ENCODE measurements at places on chromosomes 5 and 9.

DNA sequence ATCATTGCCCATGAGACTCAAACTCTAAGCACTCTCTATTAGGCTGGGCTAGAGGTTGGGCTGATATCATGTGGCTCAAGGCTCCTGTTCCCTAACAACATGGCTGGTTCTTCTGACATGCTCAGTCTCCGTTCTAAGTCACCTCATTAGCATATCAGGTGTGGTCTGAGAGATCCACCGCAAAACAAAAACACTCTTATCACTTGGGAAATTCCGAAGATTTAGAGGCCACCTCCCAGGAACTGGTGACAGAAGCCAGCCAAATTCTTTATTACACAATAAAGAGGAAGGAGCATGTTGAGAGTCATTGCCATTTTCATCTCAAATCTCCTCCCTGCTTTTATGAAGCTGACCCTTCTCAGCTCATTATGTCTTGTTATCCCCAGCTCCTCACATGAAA, 107.6 kb downstream of the MSX2 start:
- DNase-seq: no peak

- DNase-seq: no peak
Measured at GRCh38 chr9:71986900-71987299, 73.5 kb downstream of the C9orf57 start.

DNA sequence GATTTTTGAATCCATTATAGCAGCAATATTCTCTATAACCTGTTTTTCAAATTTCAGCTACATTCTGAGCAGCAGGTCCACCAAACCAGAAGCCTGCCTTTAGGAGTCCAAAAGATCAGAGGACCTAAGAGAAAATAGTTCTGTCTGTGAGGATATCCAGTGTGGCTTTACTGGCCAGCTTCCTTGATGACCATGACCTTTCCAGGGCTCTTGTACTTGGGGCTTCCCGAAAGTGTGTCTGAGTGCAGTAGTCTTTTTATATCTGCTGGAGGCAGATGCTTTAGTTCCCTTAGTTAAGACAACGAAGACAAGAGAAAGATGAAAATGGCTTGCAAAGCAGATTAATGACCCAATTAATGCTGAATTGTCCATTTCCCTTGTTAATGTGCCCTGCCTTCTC, 72.4 kb downstream of the SGCD start:
- DNase-seq: no peak

GRCh38 chr5:60533789-60534188, 166.2 kb downstream of the DEPDC1B start:
- DNase-seq: no peak

DNA sequence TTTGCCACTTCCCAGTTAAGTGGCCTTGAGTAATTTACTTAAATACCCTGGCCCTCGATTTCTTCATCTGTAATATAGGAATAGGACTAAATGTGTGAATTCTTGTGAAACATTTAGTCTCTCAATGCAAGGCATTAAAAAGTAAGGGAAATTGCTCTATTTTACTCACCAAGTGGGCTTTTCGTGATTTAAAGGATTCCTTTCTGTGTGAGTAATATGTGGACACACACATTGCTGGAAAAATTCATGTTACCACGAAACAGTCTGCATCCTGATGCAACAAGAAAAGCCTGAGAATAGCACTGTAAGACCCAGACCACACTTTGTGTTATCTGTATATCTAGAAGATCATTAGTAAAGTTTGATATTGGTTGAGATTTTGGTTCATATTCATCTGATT, 1243.0 kb upstream of the CDH9 start:
- no peak for DNase-seq

DNA sequence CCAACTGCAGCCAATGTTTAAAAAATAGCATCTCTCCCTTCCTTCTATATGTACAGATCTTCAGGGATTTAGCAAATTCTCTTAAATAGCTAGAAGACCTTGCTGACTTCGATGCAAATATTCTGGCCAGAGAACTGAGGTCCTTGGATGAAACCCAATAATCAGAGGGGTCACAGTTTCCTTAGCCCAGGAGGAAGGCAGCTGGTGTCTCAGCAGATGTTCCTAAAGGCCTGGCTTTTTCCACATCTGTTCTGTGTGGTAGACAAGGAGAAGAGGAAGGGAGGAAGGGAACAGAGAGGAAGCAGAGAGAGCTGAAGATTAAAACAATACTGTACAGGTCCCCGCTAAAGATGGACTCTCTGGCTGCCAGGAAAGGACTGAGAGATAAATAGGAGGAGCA, 33.1 kb downstream of the BOD1 start:
- no peak for DNase-seq

DNA sequence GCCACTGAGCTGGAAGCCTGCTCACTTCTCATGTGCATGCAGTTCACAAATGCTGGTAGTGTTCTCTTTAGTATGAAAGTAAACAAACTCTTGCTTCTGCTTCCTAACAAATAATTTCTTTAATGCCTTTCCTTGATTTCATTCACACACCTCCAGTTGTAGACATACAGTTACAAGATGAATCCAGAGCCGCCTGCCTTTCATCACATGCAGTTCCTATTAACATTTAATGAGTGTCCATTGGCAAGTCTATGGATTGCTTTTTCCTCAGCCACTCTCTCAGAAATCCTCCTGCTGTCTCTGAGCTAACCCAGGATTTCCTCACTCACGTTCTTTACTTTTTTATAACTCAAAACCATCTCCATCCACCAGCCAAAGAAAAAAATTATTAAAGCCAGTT, 408.6 kb downstream of the BNC2 start:
- no peak for DNase-seq

DNA sequence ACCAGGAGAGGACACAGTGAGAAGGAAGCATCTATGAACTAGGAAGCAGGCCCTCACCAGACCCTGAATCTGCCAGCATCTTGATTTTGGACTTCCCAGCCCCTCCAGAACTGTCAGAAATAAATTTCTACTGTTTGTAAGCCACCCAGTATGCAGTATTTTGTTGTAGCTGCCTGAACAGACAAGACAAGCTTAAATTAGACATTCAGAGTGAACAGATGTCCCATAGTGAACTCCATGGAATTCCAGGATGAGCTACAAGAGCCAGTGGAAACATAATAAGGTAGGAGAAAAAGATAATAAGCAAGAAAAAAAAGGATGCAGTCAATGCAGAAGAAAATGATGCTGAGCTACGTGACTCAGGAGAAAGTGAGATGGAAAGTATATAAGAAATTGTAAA, 47.8 kb upstream of the MAMDC2 start:
- no peak for DNase-seq

- DNase-seq: no peak
Measured at GRCh38 chr5:53476531-53477480, 3.6 kb upstream of the FST start.

- no peak for DNase-seq
Measured at GRCh38 chr5:160462167-160462566, 40.5 kb downstream of the PTTG1 start.

DNA sequence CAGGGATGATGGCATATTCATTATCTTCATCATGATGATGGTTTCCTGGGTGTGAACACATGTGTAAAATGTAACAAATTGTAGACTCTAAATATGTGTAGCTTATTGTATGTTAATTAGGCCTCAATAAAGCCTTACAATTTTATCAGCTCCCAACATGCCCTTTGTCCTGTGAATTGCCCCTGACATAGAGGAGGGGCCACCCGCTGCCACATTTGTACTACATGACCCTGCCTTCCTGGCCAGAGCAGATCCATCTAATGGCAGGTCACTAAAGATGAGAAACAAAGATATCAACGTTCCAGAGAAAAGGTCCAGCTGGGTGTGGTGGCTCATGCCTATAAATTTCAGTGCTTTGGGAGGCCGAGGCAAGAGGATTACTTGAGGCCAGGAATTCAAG, 117.2 kb downstream of the CAAP1 start:
- no peak for DNase-seq

GRCh38 chr5:120080781-120081180, 383.3 kb upstream of the PRR16 start:
- DNase-seq: no peak

GRCh38 chr9:73782166-73782565, 630.5 kb downstream of the ANXA1 start:
- no peak for DNase-seq

- DNase-seq: no peak
Measured at GRCh38 chr5:107418071-107418470, 252.7 kb downstream of the EFNA5 start.

- no peak for DNase-seq
Measured at GRCh38 chr5:136776022-136776927, 410.9 kb upstream of the TRPC7 start.

- DNase-seq: no peak
Measured at GRCh38 chr5:138937392-138938387, 62.6 kb upstream of the LRRTM2 start.

- no peak for DNase-seq
Measured at GRCh38 chr5:157215514-157216167, 35.0 kb downstream of the ITK start.

- DNase-seq: no peak
Measured at GRCh38 chr5:169296419-169297143, 4.4 kb downstream of the SLIT3 start.

GRCh38 chr9:85182383-85182782, 512.9 kb downstream of the NTRK2 start:
- no peak for DNase-seq

GRCh38 chr5:154046486-154046885, 7.7 kb downstream of the MFAP3 start:
- no peak for DNase-seq

GRCh38 chr5:171269717-171270116, 39.3 kb upstream of the TLX3 start:
- DNase-seq: no peak

- DNase-seq: no peak
Measured at GRCh38 chr9:94199776-94200175, 59.3 kb upstream of the ZNF169 start.

DNA sequence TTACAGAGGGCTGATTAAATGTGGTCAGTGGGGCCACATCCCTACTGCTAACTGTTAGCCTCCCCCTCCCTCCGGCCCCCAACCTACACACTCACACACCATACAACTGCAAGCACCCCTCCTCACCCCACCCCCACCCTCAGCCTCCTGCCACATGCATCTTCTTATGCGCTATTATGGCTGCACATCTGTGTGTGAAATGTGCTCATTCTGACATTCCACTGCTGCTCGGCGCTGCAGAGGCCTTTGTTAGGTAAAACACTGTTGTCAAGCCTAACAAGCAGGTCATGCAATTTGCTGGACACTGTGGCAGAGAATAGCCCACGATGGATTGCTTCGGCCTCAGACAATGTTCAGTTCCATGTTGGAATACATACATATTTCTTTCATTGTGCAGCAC, 173.6 kb downstream of the NR2F1-AS1 start:
- DNase-seq: no peak

DNA sequence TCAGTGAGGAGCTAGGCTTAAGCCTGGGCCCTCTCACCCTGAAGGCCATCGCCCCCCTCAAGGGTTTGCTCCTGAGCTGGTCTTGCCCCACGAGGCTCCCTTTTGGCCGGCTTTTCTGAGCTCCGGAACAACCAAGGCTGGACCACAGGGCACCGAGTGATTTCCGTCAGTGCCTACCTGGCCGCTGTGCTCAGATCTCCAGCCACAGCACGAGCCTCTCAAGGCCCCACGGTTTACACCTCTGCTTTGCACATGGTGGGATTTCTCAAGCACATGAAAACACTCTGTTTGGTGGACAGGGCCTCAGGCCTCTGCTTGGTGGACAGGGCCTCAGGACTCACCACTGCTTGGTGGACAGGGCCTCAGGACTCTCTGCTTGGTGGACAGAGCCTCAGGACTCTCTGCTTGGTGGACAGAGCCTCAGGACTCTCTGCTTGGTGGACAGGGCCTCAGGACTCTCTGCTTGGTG, 15.8 kb downstream of the CLPTM1L start:
- no peak for DNase-seq

- DNase-seq: no peak
Measured at GRCh38 chr5:179261301-179262125, 83.7 kb downstream of the ADAMTS2 start.

DNA sequence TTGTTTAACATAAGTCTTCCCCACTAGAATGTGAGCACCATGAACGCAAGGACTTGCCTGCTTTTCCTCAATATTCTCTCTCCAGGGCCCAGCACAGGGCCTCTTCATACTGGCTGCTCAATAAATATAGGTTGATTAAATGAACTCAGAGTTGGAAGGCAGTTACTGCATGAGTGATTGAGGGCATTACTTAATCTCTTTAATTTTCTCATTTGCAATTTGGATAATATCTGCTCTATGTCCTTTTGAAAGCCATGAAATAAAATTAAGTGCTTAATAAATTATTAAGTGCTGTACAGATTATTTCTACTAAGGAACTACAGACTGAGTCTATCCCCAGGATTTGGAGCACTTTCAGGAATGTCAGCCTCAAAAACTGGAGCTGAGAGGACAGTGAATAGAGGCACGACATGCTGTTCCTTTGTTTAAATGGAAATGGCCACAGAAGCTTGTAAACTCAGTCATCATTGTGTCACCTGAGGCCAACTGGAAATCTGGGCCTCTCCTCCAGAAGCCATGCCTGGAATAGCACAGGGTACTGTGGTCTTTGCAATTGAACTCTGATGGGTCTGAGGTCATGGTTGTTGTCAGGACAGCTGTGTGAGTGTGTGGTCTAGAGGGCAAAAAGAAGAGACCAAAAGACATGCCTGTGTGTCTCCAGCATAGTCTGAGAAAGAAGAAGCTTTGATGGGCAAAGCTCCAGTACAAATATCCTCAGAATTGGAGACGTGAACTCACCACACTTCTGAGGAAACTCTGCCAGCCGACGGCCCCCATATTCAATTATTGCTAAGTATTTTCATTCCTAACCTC, 86.1 kb downstream of the SH3TC2 start:
- DNase-seq: no peak

DNA sequence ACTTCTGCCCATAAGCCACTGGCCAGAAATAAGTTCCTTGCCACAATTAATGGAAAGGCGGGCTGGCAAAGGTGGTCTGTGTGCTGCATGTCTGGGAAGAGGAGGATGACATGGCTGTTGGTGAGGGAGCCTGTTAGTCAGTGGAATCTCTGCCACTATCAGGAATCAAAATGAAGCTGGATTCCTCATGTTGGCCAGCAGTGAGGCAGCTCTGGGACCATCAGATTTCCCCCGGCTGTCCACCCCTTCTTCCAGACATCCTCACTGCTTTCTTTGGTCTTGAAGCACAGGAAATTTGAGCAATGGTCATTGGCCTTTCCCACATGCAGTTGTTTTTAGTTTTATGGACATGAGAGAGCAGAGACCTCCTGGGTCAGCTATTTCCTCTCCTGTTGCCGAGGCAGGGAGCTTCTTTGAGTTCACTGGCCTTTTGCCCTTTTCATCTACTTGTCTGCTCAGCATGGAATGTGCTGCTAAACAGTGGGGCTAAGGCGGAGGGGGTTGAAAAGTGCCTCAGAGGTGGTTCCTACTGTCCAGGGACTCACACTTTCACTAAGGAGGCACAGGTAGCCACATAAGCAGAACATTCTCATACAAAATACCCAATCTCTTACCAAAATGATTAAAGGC, 34.8 kb upstream of the NEURL1B start:
- no peak for DNase-seq

- no peak for DNase-seq
Measured at GRCh38 chr5:113047733-113048652, 71.4 kb downstream of the DCP2 start.

DNA sequence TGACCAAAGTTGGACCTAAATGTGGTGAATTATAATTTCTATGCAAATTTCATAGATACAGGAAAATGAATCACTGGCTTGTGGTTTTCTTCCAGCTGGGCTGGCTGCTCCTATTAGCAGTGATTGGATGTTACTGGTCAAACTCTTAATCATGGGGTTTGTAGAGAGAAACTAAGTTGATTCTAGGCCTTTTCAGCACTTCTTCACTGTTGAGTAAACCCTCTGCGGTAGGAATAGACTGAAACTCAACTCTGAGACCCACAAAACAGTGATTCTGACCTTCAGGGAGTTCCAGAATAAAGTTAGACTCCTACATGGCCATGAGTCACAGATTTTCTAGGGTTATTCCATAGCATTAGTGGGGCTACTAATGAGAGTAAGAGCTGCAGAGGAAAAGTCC, 47.9 kb upstream of the FKTN start:
- no peak for DNase-seq
